Natural killer cell (primary cell): ENCODE measurements at places on chromosomes 13 and 19. TPM values are rescaled to one million over a fixed set of nuclear protein-coding genes. Genes with fewer than 3 reads are reported as not detected.

Gene AKAP8
- total RNA-seq = 87.6 TPM

Gene CCDC169
- total RNA-seq = not detected

Gene ZNF534
- total RNA-seq = not detected

Gene KANK2
- 0.85 TPM for total RNA-seq

Gene ERCC2
- total RNA-seq = 22.3 TPM

Gene C13orf42
- not detected for total RNA-seq

Gene MBD3L1
- total RNA-seq = not detected

Gene IFNL1
- total RNA-seq = 0.33 TPM

Gene COX6B2
- total RNA-seq = 0.26 TPM

Gene ATP12A
- not detected for total RNA-seq

Gene TJP3
- 2.9 TPM for total RNA-seq

Gene KIR3DL1
- 34.7 TPM for total RNA-seq
